NCI-H69 (cell line): ENCODE measurements at places on chromosomes 7 and 10.

GRCh38 chr10:93193906-93194305, 120.2 kb downstream of the CYP26A1 start:
- no peak for DNase-seq

DNA sequence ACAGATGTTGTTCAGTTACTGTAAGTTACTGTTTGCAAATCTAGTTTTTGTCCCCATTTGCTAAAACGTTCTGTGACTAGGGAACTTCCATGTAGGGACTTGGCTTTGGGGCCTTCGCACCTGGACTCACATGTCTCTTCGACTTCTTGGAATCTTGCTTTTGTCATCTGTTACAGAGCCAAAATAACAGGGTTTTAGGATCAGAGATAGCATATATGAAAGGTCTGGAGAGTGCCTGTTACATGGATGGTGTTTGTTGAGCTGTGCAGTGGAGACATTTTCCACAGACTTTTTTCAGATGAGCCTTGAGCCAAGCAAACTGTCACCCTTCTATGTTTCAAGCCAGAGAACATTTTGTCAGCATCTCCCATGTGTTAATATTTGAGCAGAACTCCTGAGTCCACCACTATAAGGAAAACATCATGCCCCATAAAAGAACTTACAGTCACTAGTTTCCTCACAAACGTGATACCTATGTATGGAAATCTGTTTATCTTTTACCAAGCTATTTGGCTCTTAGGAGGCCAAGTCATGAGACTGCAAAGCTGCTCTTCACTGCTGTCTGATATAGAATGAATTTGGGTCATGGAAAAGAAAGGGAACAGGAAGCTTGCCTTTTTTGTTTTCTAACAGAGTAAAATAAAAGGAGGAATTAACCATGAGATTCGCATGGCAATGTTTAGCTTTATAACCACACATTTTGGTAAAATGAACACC, 818.6 kb upstream of the IGFBP3 start:
- no peak for DNase-seq

DNA sequence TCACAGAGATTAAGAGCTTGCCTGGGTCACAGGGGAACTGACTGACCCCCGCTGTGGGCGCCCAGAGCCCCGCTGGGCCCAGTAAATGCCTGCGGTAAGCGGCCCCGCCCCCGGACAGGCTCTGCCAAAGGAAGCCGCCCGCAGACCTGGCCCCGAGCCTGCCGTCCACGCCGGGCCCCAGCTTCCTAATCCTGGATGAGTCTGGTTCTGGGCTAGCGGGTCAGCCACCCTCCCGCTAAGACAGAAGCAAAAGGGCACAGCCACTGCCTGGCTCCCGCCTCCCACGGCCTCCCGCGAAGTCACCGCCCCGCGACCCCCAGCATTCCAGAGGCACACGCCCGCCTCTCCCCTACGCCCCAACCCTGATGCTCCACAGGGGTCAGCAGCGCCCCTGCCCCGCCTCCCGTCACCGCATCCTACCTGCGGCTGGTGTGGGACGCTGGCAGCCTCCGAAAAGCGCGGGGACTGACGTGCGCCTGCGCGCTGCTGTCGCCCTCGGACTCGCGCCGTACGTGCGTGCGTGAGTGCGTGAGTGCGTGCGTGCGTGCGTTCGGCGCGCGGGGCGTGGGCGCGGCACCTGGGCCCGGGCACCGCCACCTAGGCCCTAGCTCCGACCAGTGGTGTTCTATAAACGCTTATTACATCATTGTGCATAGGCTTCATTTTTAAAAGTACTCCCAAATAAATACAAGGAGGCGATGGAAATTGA, at the start of gene FIGNL1:
TSS of gene FIGNL1 (minus strand) at position 470 of the 709 bp plus-strand sequence. CDS start 3,063 bp downstream, outside the sequence.
- peak; percentile 93 for DNase-seq

DNA sequence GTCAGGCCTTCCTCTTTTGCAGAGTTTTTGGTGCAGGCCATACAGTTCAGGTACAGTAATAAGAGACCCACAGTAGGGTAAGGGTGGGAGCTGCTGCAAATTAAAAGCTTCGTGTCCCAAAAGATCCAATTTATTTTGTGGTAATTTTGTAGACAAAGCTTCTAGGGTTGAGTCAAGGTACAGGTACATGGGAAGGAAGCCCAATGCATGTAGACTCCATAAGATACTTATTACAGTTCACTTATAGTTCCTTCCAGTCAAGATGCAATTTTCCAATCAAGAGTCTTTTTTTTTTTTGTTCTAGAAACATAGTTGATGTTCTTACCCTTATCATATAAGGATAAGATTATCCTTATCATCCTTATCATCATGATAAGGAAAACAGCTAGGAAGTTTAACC, at the start of gene TAS2R4:
TSS of gene TAS2R4 (plus strand) at position 301 of the 400 bp plus-strand sequence. CDS start 1,815 bp downstream, outside the sequence.
- DNase-seq: no peak
